ENCODE measurements at places on chromosomes 11 and 22.

GRCh38 chr11:63933459-63933858, 5.3 kb upstream of the NAA40 start:
- no peak for DNase-seq

DNA sequence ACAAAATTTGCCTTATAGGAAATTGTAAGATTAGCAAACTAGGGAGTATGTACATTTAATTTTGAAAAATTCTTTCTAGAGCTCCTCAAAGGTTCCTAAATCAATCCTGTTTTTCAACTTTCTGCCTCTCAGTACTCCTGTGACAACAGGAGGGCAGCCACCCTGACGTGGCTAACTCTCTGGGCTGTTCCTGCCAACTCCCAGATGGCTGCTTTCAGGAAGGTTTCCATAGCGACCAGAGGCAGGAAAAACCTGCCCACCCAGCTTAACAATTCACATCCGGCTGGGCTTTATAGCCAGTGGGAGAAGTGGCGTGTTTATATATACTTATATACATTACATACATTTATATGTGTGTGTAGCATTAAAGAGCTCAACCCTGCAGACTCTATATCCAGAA, 26.5 kb downstream of the SGSM3 start:
- DNase-seq: no peak

- no peak for DNase-seq
These were observed 72.7 kb downstream of the IGLL5 start for GRCh38 chr22:22960307-22960706.

- DNase-seq: no peak
These were observed 246.0 kb upstream of the ARHGAP20 start for GRCh38 chr11:110958216-110958615.

GRCh38 chr11:119496997-119497396, 74.0 kb upstream of the THY1 start:
- no peak for DNase-seq

DNA sequence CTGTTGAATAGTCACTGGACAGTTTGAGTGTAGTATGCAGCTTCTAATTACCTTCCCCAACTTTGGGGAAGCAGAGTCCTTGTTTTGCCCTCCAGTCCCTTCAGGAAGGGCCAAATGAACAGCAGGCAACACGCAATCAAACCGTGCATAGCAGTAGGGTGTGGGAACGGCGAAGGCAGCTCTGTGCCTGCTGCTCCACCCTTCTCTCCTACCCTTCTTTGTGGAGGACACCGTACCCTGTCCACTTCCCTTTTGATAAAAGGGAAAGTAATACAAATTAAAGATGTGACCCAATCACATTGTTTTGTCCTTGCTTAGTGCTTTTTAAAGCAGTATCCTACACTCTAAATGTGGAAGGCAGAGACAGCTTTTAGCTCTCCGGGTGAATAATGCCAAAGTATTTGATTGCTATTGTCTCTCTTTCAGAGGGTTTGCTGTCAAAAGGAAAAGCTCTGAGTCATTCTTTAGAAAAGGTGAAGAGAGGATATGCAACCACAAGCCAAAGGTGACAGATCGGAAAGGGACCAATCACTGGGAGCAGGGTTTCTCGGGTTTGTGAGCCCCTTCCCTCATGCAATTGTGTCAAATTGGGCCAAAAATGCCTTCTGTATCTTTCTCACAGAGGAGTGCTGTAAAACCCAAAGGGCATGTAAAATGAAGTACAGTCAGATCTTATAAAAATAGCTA, 407.3 kb upstream of the CCDC90B start:
- DNase-seq: no peak

- DNase-seq: no peak
These were observed 55.9 kb downstream of the SWAP70 start for GRCh38 chr11:9719566-9720289.

GRCh38 chr11:61120706-61121191, 18.5 kb downstream of the CD5 start:
- DNase-seq: no peak

DNA sequence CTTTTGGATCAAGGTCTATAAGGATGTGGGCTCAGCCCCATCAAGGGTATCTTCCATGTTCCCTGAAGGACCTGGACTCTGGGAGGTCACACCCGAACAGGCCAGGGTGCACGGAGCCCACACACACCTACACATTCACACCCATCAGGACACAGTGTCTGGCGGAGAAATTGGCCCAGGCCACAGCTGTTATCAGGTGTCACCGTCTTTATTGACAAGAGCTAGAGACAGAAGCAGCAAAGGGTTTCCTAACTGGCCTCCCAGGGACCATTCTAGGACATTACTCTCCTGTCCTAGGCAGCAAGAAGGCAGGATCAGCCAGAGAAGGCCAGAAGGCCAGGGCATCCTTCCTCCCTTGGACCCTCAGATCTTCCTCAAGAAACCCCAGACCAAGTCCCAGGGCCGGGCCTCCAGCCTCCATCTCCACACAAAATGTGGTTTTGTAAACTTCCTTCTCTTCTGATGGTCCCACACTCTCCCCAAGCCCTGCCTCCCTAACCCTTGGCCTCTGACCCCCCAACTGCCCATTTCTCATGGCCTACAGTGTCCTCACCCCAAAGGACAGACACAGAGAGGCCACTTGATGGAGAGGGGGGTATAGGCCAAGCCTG, 8.1 kb downstream of the SSTR3 start:
- DNase-seq: no peak

- DNase-seq: no peak
These were observed 451 bp downstream of the CDC45 start for GRCh38 chr22:19480173-19480568.

GRCh38 chr11:72244361-72245262, 636 bp upstream of the PHOX2A start:
- no peak for DNase-seq

GRCh38 chr22:46011627-46012181, 34.7 kb upstream of the WNT7B start:
- DNase-seq: no peak

- no peak for DNase-seq
These were observed 7.6 kb upstream of the PHOX2A start for GRCh38 chr11:72251614-72252013.

- DNase-seq: no peak
These were observed 9.8 kb downstream of the MIAT start for GRCh38 chr22:26667140-26667539.

GRCh38 chr11:94826415-94826814, 58.3 kb downstream of the AMOTL1 start:
- no peak for DNase-seq

DNA sequence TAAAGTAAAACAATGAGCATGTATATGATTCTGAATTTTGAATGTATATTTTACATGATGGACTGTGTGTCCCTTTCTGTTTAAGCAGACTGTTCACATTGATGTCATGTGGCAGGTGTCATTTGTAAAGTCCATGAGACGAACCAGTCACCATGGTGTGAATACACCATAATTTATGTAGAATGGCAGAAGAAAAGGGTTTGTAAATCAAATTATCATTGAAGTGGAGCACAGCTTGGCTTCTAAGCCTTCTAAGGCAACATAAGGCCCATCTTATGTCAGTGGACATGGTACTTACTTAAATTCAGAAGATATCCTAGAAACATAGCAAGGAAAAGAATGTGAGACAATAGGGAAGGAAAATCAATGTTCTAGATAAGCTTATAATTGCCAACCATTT, 4.4 kb downstream of the MAP6 start:
- DNase-seq: no peak

DNA sequence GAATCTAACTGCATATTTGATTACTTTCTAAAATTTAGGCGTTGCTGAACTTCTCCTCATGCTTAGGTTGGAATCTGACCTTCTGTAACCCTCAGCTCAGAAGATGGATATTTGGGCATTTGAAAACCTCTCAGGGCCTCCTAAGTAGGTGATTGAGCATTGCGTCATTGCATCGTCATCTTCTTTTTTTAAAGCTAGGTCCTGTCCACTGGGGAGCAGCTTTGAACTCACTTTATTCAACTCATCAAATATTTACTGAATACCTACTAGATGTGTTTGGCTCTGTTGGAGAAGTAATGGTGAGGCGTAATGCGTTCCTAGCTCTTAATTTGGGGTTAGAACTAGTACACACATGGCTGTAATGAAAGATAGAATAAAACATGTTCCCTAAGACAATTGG, 56.8 kb downstream of the ZBTB16 start:
- DNase-seq: no peak

GRCh38 chr11:112863305-112863704, 97.9 kb upstream of the NCAM1 start:
- no peak for DNase-seq

- no peak for DNase-seq
These were observed at the start of gene CECR2 for GRCh38 chr22:17369439-17370025. CECR2 (plus strand) TSS chr22:17369460; CDS start chr22:17369784, 324 bp downstream.

- DNase-seq: no peak
These were observed 27.0 kb upstream of the YWHAH start for GRCh38 chr22:31917227-31917921.

DNA sequence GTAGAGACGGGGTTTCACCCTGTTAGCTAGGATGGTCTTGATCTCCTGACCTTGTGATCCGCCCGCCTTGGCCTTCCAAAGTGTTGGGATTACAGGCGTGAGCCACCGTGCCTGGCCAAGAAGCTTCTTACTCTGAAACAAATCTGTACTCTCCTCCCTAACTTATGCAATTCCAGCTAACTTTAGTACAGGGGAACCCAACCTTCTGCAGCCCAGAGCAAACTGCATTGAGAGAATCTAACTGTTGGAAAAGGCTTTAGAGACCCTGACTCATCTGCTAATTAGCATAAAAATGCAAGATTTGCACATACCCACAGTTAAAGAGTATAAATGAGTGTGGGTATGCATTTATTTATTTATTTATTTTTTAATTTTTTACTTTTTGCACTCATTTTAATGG, 64.8 kb downstream of the APOL5 start:
- DNase-seq: no peak

DNA sequence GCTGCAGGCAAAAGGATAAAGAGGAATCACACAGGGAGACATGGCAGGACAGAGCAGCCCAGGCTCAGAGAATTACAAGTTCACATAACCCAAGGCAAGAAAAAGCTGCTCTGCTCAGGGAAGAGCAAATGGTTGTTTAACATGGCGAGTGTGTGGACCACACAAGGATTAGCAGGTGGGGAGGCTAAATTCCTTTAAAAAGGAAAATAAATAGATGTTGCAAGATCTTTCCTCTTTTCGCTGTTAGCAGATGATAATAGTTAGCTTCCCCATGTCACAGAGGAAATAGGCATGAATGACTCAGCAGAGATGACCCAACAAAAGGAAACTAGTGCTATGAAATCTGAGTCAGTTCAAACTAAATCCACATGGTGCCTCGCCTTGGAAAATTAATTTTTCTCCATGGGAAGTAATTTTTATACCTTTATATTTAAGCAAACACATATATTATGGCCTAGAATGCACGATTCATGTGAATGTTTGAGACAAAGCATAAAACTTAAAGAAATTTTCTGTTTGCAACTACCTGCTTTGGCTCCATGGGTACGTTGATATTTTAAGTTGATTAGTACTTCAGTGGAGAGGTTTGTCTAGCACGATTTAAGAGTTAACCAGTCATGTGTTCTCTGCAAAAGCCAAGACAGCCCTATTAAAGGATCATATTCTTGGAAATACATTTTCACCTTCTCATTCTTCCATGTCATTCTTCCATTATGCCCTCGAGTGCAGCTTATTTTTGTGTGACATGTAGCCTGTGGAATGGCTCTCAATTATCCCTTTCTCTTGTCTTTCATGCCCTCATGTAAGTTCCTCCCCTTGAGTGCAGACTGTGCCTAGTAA, 38.5 kb upstream of the FJX1 start:
- DNase-seq: no peak

GRCh38 chr11:1062075-1062820, 12.4 kb upstream of the MUC2 start:
- DNase-seq: no peak

GRCh38 chr11:75533896-75534258, 8.1 kb upstream of the GDPD5 start:
- DNase-seq: no peak

GRCh38 chr11:2320568-2321310, 18.9 kb downstream of the TSPAN32 start:
- no peak for DNase-seq

DNA sequence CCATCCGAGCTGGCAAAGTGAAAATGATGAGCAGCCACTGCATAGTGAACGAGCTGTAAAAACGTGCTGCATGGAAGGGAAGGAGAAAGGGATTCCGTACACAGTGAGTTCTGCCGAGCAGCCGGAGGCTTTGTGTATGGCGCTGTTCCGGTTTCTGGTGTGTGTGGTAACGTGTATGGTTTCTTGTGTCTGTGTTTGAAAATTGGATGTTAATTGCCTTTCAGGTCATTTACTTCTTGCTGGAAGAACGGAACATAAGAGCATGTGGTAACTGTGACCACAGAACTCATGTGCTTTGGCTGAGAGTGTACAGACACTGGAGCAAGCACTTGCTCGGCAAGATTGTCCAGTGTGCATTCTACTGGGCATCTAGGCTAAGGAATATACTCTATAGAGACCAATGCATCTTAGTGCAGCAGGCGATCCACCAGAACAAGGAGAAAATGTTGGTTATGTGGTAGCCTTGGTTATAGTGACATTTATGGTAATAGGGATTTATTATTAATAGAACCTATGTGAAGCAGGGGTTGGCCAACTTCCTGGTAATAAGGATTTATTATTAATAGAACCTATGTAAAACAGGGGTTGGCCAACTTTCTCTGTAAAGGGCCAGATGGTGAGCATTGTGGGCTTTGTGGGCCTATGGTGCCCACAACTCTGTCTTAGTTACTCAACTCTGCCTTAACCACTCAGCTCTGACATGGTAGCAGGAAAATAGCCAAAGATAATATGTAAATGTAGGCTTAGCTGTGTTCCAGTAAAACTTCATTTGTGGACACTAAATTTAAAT, 49.2 kb downstream of the GRAMD1B start:
- DNase-seq: no peak

- DNase-seq: peak; percentile 21
These were observed 29.6 kb downstream of the TRIM29 start for GRCh38 chr11:120108154-120108784.

DNA sequence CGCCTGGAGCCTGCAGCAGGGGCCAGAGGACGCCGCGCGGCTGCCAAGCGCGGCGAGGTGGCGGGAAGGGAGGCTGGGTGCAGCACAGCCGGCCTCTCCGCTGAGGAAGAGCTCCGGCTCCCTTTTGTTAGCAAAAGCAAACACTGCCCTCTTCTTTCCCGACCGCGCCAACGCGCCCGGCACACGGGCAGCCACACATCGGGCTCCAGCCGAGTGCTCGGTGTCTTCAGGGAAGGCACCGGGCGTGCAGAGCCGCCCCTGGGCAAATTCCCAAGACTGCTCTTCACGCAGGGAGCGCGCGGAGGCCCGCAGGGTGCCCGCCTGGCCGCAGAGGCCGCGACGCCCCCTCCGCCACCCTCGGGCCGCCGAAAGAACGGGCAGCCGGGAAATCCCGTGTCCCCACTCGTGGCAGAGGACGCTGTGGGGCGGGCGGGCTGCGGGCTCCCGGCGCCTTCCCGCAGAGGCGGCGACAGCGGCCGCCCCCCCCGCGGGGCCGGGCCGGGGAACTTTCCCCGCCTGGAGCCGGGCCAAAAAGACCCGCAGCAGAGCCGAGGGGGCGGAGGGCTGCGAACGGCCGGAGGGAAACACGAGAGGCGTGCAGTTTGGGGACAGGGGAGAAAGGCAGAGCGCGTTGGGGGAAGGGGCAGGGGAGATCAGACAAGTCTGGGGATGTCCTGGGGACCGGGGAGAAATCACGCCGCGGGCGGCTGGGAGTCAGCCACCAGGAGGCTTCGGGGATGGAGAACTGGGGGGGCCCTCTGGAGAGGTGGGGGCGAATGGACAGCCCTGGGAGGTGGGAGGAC, 931 bp downstream of the CADM1 start:
- no peak for DNase-seq
